T-helper 2 cell treated with Interferon-gamma antibody and Interleukin-4, amounts not matched to agents 5 μg/mL and 100 μg/mL, for 36 hours (primary cell): ENCODE measurements at places on chromosomes 5 and 9.

DNA sequence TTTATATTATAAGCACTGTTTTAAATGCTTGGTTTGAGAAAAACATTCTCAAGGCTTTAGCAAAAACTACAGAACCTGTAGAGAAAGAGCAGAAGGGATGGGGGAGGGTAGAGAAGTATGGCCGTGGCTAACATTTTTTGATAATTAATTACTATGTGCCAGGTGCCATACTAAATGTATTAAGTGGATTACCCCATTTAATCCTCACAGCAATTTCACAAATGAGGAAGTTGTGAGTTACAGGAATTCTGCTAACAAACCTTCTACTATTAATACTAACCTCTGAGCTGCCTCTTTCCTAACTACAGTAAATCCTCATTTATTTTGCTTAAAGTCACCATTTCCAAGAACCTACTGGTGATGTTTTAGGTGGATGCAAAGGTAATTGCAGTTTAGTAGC, 157.9 kb downstream of the RNF180 start:
- DNase-seq: no peak
- no peak overlapping the region for H3K27ac ChIP-seq
- no peaks in the 10 kb centered on the region for H3K36me3 ChIP-seq
- no peaks in the 10 kb centered on the region for H3K4me1 ChIP-seq
- no peak overlapping the region for H3K4me3 ChIP-seq

DNA sequence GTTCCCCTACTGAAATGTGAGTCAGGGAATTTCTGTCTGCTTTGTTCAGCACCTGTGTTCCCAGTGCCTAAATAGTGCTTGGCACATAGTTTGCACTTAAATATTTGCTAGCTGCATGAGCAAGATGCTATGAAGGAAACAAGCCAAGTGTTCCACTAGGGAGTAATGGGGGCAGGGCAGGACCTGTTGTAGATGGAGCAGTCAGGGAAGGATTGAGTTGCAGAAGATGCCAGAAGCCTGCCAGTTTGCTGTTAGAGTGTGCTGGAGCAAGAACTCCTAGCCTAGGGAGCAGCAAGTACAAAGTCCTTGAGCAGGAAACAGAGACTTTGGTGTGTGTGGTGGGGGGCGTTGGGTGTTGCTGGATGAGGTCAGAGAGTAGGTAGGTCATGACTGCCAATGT, 87.5 kb downstream of the DAB2IP start:
- peaks cover 37% of the 10 kb centered on the region for H3K27me3 ChIP-seq
- H3K36me3 ChIP-seq: no peaks in the 10 kb centered on the region
- H3K4me3 ChIP-seq: no peak overlapping the region
- H3K4me1 ChIP-seq: peaks cover 5% of the 10 kb centered on the region

DNA sequence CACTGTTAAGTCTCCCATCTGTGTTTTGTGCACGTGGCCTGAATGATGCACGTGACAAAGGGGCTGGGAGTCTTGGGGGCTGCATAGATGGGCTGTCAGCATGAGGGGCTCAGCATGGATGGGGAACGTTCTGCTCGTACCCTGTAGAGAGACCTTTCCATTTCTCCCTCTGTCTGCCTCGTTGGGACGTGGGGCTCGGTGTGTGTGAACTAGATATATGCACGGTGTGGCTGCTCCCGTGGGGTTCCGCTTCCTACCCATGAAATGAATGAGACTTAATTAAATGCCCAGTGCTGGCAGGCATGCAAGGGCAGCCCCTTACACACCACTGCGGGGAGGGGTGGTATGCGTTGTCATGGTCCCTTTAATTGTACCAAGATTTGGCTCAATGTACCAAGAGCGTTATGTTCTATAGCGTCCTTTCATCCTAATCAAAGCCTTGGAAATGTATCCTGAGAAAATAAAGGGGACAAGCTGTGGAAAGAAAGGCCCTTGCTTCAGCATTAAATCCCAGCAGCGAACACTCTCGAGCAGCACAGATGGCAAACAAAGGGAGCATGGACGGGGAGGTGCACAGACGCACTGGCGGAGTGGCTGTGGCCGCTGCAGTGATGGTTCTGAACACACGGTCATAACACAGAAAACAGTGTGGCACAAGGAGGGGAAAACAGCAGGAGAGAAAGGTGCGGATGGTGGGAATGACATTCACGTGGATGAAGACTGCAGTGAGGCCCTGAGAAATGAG, 66.8 kb downstream of the RASGEF1C start:
- H3K4me3 ChIP-seq: no peak overlapping the region
- no peaks in the 10 kb centered on the region for H3K4me1 ChIP-seq
- no peak for DNase-seq
- H3K36me3 ChIP-seq: no peaks in the 10 kb centered on the region

DNA sequence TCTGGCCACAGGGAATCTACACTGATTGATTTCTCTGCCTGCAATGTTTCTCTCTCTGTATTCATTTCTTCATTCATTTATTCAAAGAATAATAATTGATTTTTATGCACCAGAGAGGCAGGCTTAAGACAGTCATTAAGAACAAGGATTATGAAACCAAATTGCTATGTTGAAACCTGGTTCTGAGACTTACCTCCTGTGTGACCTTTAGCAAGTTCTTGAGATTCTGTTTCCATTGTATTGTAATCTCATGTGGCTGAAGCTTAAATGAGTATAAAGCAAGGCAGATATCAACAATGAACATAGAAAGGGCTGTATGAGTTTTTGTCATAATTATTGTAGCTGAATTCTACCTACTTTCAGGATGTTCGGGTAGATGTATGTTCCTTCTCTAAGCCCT, 129.6 kb upstream of the GRIA1 start:
- no peak overlapping the region for H3K4me3 ChIP-seq
- peaks cover 2% of the 10 kb centered on the region for H3K27me3 ChIP-seq
- H3K27ac ChIP-seq: no peak overlapping the region

- H3K27me3 ChIP-seq: no peaks in the 10 kb centered on the region
- no peak overlapping the region for H3K4me3 ChIP-seq
- H3K4me1 ChIP-seq: peaks cover 21% of the 10 kb centered on the region
Measured at GRCh38 chr5:61320860-61321259, 11.2 kb upstream of the ZSWIM6 start.

GRCh38 chr9:13960011-13960765, 353.8 kb downstream of the NFIB start:
- no peaks in the 10 kb centered on the region for H3K36me3 ChIP-seq
- H3K4me3 ChIP-seq: no peak overlapping the region
- no peak overlapping the region for H3K27ac ChIP-seq
- no peaks in the 10 kb centered on the region for H3K27me3 ChIP-seq
- no peaks in the 10 kb centered on the region for H3K4me1 ChIP-seq
- DNase-seq: no peak

DNA sequence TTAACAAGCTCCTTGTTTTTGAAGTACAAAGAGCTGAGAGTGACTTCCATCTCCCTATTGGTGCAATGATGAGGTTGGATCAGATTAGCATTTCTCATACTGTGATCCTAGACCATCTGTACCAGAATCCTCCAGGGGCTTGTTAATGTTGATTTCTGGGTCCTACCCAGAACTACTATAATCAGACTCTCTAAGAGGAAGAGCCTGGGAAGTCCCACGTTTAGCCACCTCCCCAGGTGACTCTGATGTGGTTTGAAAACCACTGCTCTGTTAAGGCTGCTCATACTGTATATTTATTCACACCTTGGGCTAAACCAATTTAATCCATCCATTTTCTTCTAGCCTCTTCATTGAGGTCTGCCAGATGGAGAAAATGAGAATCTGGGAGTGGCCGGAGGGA, 49.6 kb upstream of the SMIM32 start:
- no peak for DNase-seq
- H3K27me3 ChIP-seq: peaks cover 4% of the 10 kb centered on the region
- H3K36me3 ChIP-seq: no peaks in the 10 kb centered on the region
- H3K4me1 ChIP-seq: no peaks in the 10 kb centered on the region
- H3K27ac ChIP-seq: no peak overlapping the region
